Breast epithelium (tissue), 4 donors: ENCODE measurements at places on chromosomes 11 and 22. TPM values are rescaled to one million over a fixed set of nuclear protein-coding genes. Genes with fewer than 3 reads are reported as not detected.

DNA sequence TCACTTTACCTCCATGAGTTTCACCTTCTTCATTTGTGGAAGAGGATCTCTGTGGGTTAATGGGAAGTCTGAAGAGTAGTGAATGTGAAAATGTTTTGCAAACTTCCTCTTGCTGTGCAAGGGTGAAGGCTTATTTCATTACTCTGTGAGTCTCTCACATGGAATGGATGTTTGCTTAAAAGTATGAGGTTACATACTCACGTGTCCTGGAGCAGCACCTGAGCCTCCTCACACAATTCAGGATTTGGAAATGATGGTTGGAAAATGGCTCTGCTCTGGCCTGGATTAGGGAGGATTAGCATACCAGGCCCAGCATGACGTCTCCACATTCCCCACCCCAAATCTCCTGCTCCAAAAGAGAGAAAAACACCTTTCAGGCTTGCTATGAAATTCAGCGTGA lies 4.8 kb downstream of the GRAMD1B start:
- H3K27ac ChIP-seq, result no peak overlapping the region
- no peak overlapping the region for H3K4me3 ChIP-seq
- no peaks in the 10 kb centered on the region for H3K36me3 ChIP-seq
- DNase-seq, result no peak
- H3K27me3 ChIP-seq, result no peaks in the 10 kb centered on the region

DNA sequence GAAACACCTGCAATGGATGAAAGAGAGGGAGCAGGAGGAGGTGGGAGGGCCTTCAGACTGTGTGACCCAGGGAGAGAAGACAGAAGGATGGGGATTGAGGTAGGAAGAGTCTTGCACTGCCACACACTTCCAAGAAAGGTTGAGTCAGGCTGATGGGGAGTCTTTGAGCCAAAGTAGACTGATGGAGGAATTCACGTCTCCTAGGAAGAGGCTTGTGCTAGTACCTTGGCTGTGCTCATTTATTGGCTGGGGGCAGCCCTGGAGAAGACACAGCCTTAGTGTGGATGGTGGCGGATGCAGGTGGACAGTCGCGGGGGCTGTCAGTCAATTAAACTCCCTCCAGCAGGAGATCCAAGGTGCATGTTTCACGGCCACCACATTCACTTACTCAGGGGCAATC lies 16.2 kb upstream of the ACCSL start:
- H3K27me3 ChIP-seq, result no peaks in the 10 kb centered on the region
- H3K27ac ChIP-seq, result peak overlapping the region; percentile 75
- no peak overlapping the region for H3K4me3 ChIP-seq
- H3K36me3 ChIP-seq, result no peaks in the 10 kb centered on the region
- no peak for DNase-seq

DNA sequence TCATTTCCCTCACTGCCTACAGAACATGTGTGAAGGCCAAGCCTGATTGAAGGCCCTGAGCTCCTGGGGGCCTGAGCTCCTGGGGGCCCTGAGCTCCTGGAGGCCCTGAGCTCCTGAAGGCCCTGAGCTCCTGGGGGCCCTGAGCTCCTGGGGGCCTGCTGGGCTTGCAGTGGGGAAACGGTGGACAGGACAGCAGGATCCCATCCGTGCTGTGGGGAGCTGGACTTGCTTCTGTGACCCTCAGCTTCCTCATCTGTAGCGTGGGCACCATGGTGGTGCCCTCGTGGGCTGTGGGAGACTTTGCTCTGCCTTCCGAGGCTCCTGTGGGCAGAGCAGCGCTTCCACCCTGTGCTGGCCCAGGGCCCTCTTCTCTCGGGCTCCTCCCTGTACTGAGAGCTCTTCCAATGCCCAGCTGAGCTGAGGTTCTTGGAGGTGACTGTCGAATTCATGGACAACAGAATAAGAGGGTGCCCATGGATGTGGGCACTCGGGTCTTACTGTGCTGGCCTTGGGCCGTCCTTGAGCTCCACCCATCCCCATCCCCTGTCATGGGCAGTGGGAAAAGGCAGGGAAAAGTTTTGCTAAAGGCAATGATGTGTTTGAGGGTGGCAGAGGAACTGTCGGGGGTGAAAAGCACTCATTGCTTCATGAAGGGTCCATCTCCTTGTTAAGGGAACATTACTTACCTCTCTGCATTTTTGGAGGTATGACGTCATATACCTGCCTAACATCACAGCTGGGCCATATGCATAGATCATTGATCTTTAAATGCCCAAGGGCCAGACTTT lies 786.7 kb downstream of the TBC1D22A start:
- DNase-seq, result peak; percentile 6
- H3K4me1 ChIP-seq, result no peaks in the 10 kb centered on the region
- no peak overlapping the region for H3K4me3 ChIP-seq

DNA sequence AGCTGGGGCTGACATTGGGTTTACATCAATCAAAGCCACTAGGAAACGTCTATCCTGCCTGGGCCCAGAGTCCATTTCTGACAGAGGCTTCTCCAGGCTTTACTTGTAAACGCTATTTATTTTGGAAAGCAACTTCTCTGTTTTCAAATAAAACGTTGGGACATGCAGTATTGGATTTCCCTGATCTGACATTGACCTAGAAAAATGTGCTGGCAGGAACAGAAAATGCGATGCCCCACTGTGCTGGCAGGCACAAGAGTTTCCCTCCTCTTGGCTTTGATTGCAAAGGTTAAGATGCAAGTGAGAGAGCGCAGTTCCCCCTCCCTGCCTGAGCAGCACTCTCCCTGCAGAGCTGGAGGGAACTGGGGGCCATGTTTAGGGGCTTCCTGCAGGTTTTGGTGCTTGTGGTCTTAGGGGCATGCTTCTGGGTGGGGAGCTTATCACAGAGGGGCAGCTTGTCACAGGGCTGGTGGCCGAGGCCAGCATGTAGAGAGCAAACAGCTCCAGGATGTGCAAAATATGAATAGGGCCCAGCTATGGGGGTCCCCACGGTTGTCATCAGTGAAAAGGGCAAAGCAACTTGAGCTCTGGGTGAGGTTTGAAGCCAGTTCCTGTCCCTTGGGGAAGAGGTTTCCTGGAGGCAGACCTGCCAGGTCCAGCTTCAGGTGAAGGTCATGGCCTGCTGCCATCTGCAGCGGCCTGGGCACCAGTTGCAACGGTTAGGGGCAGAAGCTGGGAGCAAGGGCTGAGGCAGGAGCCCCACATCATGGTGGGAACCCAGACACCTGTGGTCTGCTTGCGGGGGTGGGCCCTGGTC lies 42.3 kb upstream of the DKK3 start:
- H3K27me3 ChIP-seq, result no peaks in the 10 kb centered on the region
- H3K27ac ChIP-seq, result no peak overlapping the region
- H3K4me3 ChIP-seq, result no peak overlapping the region
- H3K36me3 ChIP-seq, result no peaks in the 10 kb centered on the region

DNA sequence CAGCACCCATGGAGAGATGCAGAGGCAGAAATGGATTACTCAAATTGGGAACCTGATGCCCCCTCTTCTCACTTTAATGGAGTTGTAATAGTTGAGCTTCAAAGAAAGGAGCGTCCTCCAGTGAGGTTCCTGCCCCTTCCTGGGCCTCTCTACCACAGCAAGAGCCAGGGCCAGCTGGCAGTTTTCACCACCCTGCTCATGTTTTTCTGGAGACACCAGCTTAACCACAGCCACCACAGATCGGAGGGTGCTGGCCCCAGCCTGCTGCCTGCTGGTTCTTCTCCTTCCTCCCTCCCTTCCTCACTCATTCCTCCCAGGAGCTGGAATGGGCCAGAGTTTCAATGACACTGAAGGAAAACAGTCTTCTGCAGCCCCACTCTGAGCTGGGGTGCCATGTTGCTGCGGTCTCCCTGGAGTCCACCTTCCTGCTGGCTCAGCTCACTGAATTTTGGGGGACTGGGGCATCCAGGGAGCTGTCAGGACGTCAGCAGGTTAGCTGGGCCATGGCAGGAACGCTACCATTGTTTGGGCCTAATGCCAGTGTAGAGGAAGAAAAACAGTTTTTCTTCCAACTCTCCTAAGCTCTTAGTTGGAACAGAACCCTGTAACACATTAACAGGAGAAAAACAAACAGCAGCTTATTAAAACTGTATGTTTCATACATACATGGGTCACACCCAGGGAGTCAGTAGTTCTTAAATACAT lies 57.7 kb downstream of the TRAF6 start:
- no peaks in the 10 kb centered on the region for H3K36me3 ChIP-seq
- no peak for DNase-seq
- H3K27me3 ChIP-seq, result no peaks in the 10 kb centered on the region
- H3K4me1 ChIP-seq, result peaks cover 36% of the 10 kb centered on the region
- H3K27ac ChIP-seq, result peak overlapping the region; percentile 45
- H3K4me3 ChIP-seq, result no peak overlapping the region

- DNase-seq, result no peak
- H3K4me3 ChIP-seq, result no peak overlapping the region
- H3K36me3 ChIP-seq, result no peaks in the 10 kb centered on the region
- no peak overlapping the region for H3K27ac ChIP-seq
Measured at GRCh38 chr11:67700548-67701262, 26.3 kb upstream of the ALDH3B2 start.

DNA sequence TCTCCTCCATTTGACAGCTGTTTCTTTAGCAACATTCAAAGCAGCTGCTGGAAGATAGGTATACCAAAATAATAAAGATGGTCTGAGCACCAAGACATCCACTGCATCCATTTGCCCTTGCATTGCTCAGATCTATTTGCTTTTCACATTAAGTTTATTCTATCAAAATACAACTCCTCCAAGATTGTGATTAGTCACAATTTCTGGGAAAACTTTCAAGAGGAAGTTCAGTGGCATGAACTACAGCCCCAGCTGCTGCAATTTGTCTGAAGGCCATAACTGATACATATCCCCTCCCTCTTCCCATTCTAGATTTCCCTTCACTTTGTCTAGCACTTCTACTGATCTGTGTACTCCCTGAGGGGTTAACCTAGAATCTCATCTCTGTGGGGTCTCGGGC lies 117.5 kb upstream of the CEP126 start:
- no peak overlapping the region for H3K27ac ChIP-seq
- no peaks in the 10 kb centered on the region for H3K27me3 ChIP-seq
- H3K4me1 ChIP-seq, result no peaks in the 10 kb centered on the region
- no peak for DNase-seq
- no peaks in the 10 kb centered on the region for H3K36me3 ChIP-seq
- H3K4me3 ChIP-seq, result no peak overlapping the region

DNA sequence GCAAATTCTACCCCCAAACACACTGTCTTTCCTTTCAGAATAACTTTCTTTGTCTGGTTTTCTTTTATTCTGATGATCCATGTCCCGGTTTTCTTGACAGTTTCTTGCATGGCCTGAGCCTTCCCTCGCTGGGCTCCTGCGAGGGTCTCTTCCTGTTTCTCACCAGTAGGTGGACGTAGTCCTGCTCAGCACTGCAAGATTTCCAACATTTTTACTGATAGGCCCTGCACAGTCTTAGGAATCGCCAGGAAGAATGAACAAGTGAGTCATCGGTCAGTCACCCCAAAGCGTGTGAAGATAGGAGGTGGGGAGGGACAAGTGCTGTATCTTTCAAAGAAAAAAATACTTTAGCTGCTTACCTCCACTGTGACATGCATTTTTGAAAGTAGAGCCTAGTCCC lies 16.9 kb upstream of the KIRREL3 start:
- H3K4me3 ChIP-seq, result no peak overlapping the region
- H3K27me3 ChIP-seq, result no peaks in the 10 kb centered on the region
- H3K36me3 ChIP-seq, result no peaks in the 10 kb centered on the region
- H3K4me1 ChIP-seq, result no peaks in the 10 kb centered on the region
- no peak overlapping the region for H3K27ac ChIP-seq

DNA sequence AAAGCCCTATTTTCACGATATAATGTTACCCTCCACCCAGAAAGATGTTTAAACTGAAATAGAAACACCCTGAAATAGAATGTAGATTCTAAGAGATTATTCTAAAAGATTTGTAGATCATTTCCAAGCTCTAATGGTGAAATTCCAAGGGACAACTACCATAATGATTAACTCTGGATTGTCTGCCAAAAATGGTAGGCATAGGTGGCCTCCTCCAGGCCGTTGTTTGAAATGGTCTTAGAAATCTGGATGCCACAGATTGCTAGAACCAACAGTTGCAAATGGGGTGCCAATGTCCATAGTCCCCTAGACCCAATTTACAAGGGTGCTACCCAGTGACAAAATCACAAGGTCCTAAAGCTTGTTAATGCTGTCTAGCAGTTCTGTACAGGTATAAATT lies 6.7 kb upstream of the SLC6A5 start:
- no peaks in the 10 kb centered on the region for H3K36me3 ChIP-seq
- no peak for DNase-seq
- H3K27me3 ChIP-seq, result peaks cover 6% of the 10 kb centered on the region
- H3K27ac ChIP-seq, result no peak overlapping the region
- H3K4me3 ChIP-seq, result no peak overlapping the region

- H3K4me1 ChIP-seq, result no peaks in the 10 kb centered on the region
- H3K27me3 ChIP-seq, result no peaks in the 10 kb centered on the region
- H3K27ac ChIP-seq, result no peak overlapping the region
Measured at GRCh38 chr11:88626216-88626615, 288.7 kb upstream of the CTSC start.

DNA sequence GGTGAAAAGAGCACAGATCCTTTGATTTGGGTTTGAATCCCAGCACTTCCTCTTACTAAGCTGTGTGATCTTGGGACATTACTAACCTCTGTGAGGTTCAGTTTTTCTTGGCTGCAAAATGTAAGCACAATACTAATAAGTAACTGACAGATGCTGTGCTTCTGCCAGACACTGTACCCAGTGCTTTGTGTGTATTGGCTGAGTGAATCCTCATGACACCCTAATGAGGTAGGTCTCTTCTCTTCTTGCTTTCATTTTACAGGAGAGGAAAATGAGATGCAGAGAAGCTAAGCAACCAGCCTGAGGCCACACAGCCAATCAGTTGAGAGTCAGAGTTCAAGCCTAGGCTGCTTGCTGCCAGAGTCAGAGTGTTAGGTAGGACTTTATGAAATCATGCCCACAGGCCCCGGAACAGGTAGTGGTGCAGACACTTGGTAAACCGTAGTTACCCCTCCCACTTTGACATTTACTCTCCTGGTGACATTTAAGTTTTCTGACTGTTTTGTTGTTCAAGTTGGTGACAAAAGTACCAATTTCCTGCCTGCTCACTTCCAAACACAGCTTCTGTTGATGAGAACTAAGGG lies 21.2 kb downstream of the PTPRJ start:
- no peaks in the 10 kb centered on the region for H3K4me1 ChIP-seq
- no peak for DNase-seq
- H3K27me3 ChIP-seq, result no peaks in the 10 kb centered on the region
- H3K36me3 ChIP-seq, result no peaks in the 10 kb centered on the region
- H3K27ac ChIP-seq, result peak overlapping the region; percentile 65

DNA sequence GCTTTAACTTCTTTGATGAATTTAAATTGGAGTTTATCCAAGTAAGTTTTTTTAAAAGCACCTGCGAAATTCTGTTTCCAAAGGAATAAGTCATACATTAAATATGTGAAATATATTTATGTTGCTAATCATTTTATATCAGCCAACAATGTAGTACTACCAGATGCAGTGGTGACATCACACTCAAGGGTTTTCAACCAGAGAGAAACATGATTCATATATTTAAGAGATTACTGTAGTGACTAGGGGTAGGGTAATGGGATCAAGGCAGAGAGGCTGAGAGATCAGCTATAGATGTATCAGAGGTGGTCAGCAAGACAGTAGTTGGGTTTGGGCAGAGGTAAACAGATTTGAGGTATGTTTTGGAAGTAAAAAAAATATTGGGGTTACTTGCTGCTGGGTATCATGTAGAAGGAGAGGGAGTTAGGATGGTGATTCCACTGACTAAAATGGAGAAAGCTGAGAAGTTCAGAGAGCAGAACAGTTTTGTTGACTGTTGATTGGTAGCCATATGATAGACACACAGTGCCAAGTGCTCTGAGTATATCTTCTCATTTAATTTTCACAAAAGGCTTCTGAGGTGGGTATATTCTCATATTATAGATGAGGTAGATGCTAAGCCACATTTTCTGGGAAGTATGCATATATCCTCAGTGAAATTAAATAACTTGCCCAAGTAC lies 39.4 kb downstream of the CEP57 start:
- no peaks in the 10 kb centered on the region for H3K27me3 ChIP-seq
- H3K4me1 ChIP-seq, result no peaks in the 10 kb centered on the region
- no peak overlapping the region for H3K4me3 ChIP-seq
- H3K36me3 ChIP-seq, result peaks cover 4% of the 10 kb centered on the region

The OR2AG2 gene
- total RNA-seq, result not detected

The RIMBP3B gene
- 0.16 TPM for total RNA-seq

The ACR gene
- 0.44 TPM for total RNA-seq

The DDT gene
- total RNA-seq, result 122 TPM
